Sigmoid colon (tissue), 7 donors: ENCODE measurements at places on chromosomes 1 and 21. TPM values are rescaled to one million over a fixed set of nuclear protein-coding genes. Genes with fewer than 3 reads are reported as not detected.

DNA sequence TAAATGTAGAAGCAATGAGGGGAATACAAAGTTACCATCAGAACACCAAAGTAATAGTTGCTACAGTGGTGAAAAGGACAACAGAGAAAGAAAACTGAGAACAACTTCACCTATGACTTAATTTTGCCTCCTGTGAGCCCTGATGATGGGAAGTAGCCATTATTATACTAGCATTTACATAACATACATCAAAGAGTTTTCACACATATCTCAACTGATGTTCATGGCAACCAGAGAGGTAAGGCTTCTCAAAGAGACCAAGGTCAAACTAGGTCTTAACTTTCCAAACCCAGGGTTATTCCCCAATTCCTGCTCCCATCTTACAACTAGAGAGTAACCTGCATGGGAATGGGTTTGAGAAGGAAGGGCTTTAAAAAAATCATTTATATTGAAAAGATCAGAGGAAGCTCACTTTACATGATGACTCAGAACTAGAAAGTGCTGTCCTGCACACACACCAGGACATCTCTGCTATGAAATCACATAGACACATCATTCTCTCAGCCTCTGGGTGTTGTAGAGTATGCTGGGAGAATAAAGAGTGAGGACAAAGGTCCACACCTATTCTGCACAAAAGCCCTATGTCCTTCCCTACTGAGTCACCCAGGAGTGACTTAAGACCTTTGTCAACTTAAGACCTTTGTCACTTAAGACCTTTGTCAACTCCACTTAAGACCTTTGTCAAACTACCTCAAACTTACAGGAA is 179.7 kb downstream of the TNFSF18 start:
- no peak for DNase-seq

DNA sequence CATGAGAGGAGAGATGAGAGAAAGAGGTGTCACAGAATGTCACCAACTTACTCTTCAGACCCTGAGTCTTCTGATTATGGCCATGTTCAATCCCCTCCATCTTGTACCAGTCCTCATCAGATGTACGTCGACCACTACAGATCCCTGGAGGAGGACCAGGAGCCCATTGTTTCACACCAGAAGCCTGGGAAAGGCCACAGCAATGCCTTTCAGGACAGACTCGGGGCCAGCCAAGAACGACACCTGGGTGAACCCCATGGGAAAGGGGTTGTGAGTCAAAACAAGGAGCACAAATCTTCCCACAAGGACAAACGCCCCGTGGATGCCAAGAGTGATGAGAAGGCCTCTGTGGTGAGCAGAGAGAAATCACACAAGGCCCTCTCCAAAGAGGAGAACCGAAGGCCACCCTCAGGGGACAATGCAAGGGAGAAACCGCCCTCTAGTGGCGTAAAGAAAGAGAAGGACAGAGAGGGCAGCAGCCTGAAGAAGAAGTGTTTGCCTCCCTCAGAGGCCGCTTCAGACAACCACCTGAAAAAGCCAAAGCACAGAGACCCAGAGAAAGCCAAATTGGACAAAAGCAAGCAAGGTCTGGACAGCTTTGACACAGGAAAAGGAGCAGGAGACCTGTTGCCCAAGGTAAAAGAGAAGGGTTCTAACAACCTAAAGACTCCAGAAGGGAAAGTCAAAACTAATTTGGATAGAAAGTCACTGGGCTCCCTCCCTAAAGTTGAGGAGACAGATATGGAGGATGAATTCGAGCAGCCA is 8.0 kb downstream of the ELOA start:
- no peak for DNase-seq

DNA sequence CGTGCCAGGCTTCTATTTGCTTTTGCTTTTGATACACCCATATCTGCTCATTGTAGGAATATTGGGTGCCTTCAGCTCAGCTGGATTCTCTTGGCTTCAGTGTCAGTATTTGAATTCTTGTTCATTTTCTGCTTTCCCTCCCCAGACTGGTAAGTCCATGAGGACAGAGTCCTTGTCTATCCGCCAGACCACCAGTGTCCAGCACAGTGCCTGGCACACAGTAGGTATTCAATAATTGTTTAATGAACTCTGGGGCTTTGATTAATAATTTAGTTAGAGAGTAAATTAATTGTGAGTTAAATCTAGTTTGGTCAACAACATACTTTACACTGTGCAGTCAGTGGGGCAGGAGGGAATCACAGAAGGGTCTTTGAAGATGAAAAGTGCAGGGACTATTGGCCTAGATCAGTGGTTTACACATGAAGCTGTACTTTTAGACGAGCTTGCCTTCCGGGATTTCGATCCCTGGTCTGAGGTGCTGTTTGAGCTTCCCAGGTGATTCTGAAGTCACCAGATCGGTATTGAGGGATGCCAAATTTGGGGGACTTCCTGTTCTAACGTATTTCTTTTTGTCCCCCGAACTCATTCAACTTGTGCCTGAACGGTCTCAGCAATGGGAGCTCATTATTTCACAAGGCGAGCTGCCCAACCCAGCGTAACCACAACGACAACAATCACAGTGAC is 119.1 kb upstream of the JUN start:
- DNase-seq: no peak

DNA sequence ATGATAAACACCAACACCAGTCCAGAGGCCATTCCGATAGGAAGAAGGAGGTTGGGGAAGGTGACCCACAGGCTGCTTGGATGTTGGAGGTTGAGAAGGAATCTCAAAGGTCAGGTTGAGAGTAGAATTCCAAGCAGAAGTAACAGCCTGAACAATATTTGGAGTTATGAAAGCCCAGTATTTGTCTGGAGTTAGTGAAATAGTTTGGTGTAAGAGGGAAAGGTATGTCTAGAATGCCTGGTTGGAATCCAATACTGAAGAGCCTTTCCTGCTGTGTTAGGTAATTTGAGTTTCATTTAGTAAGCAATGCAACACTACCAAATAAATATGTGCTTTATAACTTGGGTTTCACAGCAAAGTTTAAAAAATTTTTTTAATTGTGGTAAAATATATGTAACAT is 70.5 kb upstream of the MCOLN3 start:
- DNase-seq: no peak

AJAP1 gene
- total RNA-seq: 0.49 TPM

PLPPR5 gene
- total RNA-seq: 0.81 TPM

NBPF15 gene
- total RNA-seq: 23.0 TPM

- DNase-seq: peak; percentile 63
Measured at GRCh38 chr21:41768437-41769042, 1.7 kb upstream of the RIPK4 start.

DNA sequence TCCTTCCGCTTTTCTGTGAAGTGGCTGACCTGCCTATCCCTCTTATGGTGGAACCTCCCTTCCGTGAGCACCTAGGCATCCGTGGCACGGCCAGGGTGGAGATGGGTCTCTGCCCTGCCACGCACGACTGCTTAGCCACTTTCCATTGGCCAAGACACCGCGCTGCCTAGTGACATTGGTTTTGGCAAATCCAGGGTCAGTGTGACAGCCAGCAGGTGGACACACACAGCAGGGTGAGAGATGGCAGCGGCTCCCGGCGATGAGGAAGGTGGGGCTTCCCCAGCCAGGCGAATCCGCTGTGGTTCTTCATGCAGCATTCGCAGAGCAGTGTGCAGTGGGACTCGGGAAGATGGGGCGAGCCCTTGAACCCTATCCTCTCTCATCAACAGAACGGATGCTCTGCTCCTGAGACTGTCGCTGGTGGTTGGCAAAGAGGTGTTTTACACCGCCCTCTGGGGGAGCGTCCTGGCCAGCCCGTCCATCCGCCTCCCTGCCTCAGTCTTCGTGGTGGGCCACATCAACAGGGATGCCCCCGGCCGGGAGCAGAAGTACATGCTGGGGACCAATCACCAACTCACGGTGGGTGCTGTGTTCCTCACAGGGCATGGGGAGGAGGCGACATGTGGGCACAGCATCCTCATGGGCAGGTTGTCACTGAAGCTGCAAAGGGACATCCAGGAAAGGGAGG is 51.8 kb downstream of the DOP1B start:
- DNase-seq: no peak

- DNase-seq: peak; percentile 40
Measured at GRCh38 chr1:153651771-153652170, 6.7 kb upstream of the SNAPIN start.

- no peak for DNase-seq
Measured at GRCh38 chr1:33237579-33237978, 18.7 kb upstream of the ZNF362 start.

- DNase-seq: no peak
Measured at GRCh38 chr1:29896300-29896699, 660.0 kb downstream of the PTPRU start.

DNA sequence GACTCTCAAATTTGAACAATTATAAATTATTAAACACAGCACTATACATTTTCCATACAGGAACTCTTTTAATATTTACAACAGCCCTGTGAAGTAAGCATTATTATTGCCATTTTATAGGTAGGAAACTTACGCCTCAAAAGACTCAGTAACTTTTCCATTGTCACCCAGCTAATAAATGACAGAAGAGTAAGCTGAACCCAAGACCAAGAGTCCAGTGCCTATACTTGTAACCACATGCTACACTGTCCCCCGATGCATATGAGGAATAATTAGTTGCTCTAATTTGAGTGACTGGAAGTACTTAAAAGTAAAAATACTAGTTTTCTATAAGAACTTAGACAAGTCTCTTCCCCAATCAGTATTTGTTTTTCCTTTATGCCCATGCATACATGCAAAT is 88.5 kb downstream of the PTPN14 start:
- DNase-seq: no peak

- DNase-seq: no peak
Measured at GRCh38 chr1:157403203-157403602, 149.1 kb downstream of the FCRL5 start.

TBX15 gene
- 0.16 TPM for total RNA-seq

FCRL4 gene
- not detected for total RNA-seq

GRCh38 chr1:223133306-223133823 is 9.7 kb downstream of the TLR5 start:
- peak; percentile 63 for DNase-seq

DNA sequence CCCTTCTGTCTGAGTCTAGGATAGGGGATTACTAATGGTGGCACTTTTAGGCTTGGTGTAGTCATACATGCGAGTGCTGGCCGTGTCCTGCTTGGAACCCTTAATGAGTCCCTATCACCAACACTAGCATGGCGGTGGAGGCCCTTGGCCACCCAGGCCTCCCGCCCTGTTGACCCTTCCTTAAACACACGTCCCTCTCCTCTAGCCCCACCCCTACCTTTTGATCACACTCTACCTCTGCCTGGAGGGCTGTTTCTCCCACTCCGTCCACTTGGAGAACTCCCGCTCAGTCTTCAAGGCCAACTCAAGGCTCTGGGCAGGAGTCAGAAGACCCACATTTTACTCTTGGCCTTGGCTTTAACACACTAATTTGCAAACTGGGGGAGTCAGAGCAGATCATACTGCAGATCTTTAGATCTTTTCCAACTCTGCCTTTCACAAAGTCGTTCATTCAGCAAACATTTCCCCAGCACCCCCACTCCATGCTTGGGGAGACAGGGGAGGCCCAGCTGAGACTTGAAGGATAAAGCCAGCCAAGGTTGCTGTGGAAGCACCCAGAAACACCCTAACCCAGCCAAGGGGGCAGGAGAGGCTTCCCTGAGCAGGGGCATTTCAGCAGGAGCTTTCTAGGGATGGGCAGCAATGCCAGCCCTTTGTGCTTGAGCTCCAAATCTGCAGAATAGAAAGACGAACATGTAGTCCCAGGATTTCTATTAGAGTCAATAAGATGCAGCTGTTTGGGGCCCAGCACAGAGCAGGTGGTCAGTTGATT is 1.9 kb downstream of the PODN start:
- DNase-seq: no peak

GRCh38 chr1:218852527-218852926 is 321.2 kb upstream of the LYPLAL1 start:
- no peak for DNase-seq

C1orf94 gene
- total RNA-seq: not detected

HP1BP3 gene
- 189 TPM for total RNA-seq

DNA sequence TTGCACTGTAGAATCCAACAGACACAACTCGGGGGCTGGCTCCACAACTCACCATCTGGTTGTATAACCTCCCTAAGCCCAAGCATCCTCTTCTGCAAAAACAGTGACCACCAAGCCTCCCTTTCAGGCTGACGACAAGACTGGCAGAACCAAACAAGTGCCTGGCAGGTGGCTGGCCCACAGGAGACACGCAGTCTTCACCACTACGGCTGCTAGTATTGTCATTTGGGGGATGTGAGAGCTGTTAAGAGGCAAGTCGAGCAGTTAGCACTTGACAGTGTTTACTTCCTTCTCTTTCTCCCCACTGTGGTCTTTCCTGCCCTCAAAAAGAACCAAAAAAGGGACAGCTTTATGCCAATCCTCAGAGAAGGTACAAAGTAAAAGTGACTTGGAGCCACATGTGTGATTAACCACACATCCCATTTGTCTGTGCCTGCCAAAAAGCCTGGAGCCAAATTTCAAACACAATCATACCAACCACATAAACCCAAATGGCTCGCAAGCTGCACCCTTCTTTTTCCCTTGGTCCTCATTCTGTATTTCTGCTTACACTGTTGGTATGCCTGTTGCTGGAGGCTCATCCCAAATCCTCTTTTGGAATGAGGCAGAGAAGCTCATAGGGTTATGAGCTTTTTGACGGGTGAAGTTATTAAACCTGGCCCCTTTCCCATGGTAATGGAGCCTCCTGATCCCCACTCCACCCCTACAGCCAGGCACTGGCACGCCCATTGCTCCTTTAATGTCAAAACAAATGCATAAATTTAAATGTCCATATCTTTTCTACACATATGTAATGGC is 94.1 kb downstream of the TGFBR3 start:
- DNase-seq: no peak

NUCKS1 gene
- 112 TPM for total RNA-seq

DNA sequence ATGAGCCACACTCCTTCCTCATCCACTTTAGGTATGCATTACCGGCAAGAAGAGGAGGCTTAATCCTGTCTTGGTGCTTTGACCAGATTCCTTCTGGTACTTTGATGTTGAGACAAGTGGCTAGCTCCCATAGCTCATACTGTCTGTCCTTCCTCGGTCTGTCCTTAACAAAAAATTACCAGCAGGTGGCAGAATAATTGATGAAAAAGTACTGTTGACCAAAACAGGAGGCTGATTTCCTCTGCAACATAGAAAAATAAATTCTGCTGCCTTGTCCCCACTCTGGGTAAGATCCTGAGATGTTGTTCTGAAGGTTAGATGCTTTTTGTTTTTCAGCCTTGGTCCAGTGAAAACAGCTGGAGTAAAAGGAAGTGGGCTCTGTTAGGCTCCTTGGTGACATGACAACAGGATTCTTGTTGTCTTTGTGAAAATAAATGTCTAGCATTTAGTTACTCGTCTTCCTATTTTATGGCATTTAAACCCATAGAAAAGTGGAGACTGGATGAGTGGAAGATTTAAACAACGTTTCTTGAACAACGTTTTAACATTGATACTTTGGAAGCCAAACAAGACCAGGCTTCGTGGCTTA is 11.2 kb upstream of the HJV start:
- DNase-seq: no peak

KRTAP13-2 gene
- total RNA-seq: not detected

GRCh38 chr1:235758931-235759330 is 107.8 kb downstream of the LYST start:
- DNase-seq: no peak

GRCh38 chr1:202725526-202725925 is 15.3 kb upstream of the SYT2 start:
- DNase-seq: no peak
